GM04503 (cell line): ENCODE measurements at places on chromosomes 16 and 17.

DNA sequence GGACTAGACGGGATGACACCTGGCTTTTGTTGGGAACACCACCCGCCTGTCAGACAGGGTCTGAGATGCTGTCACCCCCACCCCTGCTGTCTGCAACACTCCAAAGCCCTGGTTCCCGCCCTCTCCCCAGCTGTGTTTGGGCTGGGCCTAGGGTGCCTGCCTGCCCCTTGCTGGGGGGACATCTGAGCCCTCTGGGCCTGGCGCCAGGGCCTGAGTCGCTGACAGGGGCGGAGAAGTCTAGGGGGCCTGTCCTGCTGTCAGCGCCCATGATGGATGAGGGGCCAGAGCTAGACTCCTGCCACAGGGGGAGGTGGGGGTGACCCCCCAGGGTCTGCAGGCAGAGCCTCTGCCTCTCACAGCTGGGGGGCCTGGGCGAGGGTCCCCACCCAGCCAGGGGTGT, 7.6 kb upstream of the PKMYT1 start:
- no peak for DNase-seq

DNA sequence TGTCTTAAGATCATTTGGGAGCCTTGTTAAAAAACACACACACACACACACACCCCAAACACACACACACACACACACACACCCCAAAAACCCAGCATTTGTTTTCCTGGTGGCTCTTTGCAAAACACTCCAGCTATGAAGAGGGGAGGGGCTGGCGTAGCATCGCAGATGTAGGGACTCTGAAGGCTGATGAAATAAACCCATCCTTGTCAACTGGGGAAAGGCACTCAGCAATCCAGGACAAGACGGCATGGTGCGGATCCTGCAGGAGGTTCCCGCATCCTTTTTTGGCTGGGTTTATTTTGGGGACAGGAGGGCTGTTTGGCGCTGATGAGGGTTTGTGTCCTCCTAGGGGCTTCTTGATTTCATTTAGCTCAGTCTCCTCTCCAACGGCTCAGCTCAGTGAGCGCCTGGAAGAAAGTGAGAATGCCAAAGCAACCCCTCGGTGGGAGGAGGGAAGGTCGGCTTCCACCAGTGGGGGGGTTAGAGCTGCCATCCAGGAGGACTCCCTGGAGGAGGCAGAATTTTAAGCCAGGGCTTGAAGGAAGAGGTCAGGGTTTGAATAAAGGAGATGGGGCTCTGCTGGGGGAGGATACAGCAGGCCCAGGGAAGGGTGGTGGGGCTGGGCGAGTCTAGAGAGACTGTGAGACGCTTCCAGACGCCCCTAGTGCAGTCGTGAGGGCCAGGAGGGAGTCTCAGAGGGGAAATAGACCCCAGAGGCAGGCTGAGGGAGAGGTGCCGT, 12.4 kb upstream of the GSE1 start:
- DNase-seq: no peak

DNA sequence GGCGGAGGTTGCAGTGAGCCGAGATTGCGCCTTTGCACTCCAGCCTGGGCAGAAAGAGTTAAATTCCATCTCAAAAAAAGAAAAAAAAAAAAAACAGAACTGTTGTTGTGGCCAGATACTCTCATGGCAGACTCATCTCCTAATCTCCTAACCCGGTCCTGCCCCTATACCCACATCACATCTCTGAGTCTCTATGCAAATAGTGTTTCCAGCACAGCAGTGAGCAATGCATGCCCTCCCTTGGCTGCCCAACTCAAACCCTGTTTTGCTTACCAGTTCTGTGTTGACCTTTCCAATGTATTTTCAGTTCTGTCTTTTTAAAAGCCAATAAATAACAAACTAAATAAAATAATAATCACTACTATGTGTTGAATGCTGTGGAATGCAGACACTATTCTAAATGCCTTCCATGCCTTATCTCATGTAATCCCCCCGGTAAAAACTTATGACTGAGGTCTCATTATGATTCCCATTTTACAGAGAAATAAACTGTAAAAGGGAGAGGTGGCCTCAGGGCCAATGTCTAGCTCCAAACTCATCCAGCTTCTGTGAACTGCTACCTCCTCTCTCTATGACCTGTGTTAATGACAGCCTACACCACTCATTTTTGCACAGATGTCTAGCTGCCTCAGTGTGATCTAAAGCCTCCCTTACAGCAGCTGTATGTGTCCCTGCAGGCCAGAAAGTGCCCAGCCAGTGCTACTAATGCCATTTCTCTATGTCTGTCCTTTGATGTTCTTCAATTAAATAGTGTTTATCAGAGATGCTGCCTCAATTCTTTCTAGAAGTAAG, 289.8 kb downstream of the HS3ST3B1 start:
- DNase-seq: no peak

GRCh38 chr17:9232591-9233270, 211.4 kb downstream of the NTN1 start:
- DNase-seq: no peak

DNA sequence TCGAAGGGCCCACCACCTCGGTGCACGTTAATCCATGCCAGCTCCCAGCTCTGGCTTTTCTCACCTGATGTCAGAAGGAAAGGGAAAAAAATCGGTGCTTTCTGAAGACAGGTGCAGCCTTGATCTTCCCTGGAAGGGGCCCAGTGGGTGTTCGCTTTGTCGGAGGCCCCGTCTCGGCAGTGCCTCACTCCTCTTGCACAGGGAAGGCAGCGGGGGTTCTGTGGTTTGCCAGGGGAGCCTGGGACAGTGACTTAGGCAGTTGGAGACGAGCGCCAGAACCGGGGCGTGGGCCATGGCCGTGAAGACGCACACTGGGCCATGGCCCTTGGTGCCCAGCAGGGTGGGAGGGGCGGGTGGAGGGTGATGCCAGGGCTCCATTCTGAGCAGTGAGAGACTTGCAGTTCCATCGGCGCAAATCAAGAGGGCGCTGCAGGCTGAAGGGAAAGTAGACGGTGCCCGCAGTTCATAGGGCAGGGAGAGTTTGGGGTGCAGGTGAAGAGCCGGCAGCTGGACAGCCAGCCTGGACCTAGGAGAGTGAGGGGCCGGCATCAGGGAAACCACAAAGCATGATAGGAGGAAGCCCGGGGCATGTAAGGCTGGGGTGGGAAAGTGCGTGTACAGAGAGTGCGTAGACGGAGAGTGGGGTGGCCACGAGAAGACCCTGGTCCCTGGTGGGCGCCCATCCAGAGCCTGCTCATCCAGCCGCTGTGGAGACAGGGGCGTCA, 101.3 kb upstream of the CHMP6 start:
- no peak for DNase-seq

GRCh38 chr16:69270831-69271230, 40.3 kb upstream of the VPS4A start:
- DNase-seq: no peak

DNA sequence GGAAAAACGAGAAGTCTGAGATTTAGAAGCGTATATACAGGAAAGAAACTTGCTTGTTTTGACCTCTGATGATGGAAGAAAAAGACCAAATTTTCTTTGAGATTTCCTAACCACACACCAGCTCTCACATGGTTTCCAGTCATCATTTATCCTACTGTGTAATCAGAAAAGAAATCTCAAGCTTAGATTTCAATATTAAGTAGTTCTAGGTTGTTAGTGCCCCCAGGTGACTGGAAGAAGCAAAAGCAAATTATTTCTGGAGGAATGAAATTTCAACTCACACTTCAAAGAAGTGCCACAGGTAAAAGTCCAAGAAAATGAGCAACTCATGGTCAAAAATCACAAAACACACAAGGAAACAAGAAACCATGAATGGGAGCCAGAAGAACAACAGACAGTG, 51.8 kb upstream of the KDM6B start:
- peak; percentile 6 for DNase-seq

- no peak for DNase-seq
Measured at GRCh38 chr16:57563487-57563750, 21.0 kb downstream of the ADGRG5 start.

DNA sequence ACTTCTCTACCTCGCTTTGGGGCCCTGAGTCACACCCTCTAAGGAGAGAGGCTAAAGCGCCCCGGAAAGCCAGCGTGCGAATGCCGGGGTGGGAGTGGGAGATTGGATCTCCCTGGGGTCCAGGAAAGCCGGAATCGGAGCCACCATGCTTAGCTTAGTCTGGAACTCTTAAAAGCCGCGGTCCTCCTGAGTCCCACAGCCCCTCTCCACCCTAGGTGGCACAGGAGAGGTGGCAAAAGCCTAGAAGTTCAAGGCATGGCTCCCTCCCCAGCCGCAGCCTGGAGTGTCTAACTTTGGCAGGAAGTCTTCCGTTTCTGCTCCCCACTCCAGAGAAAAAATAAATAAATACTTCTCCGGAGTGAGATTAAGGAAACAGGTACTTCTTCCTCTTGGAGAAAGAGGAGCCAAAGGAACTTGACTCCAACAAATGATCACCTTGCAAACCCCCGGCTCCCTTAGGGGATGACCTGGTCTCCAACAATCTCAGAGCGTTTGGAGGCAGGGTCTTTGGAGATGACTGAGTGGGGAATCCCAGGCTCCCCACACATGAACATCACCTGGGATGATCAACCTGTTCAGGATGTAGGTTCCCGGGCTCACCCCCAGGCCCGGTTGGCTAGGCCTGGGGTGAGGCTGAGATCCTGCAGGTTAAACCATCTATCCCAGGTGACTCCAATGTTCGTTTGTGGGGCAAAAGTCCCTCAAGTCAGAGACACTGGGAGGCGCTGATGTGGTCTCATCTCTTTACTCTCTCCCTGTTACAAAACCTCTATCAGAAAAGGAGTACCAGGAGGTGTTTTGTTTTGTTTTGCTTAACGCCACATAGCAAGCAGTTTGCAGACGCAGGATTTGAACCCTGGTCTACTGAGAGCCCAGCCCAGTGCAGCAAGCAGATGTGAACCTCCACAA, 2.9 kb downstream of the CIITA start:
- no peak for DNase-seq

GRCh38 chr17:80385046-80385445, 29.9 kb upstream of the ENDOV start:
- DNase-seq: no peak

DNA sequence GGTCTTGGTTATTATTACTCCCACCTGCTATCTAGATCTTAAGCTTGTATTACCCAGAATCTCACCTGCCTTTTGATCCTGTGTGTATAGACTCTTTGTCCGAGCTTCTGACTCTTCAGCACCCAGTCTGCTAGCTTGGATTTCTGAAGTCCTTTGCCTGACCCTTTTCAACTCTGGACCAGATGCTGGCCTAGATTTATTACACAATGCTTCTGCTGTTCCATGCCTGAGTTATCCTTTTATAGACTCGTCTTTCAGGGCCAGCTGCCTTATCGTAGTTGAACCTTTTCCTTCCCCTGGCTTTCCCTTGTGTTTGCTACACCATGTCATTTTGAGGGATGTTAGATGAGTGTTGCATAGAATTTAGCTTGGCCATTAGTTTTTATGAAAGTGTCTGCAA, 32.6 kb downstream of the RHOT1 start:
- DNase-seq: no peak

- DNase-seq: no peak
Measured at GRCh38 chr16:46853713-46854443, 22.9 kb upstream of the C16orf87 start.

- DNase-seq: no peak
Measured at GRCh38 chr17:77666881-77667395, 291.6 kb upstream of the TNRC6C start.

DNA sequence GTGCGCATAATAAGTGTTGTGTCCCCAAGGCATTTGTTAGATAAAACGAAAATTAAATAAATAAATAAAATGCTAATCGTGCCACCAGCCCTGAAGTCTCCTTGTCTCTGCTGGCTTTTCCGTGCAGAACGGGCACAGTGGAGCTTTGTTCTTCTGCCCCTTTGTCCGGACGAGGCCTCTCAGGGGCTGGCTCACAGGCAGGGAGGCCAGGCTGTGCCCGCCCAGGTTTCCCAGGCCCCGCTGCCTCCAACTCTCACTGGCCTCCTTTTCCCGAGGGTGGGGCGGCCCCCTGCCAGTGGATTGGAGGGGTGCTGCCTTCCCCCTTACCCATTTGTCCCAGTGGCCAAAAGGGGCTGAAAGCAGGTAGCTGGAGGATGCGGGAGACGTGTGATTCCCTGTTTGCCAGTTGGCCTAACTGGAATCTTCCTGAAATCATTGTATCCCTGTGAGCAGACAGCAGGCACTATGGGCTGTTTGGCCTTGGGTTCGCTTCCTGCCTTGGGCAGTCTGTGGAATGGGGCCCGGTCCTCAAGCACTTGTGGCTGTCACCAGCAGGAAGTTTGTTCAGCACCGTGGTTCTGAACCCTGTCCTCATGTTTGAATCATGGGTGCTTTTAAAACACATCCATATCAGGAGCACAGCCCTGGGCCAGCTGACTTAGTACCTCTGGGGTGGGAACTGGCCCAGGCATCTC, 64.4 kb downstream of the KSR1 start:
- DNase-seq: no peak

DNA sequence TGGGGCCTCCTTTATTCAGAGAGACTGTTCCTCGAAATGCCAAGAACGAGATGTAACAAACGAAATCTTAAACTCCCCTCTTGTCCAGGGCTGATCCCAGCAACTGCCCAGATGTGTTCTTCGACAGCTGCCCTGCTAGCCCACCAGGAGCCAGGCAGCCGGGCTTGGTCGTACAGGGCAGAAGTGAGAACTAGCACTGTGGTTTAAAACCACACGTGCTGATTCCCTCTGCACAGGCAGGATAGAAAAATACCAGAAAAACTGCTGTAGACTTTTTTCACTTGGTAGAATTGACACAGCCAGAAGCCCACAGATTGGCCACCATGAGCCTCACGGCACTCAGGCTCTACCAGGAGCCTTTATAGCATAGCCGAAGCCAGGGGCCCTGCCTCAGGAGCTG, 33.1 kb downstream of the PLD6 start:
- DNase-seq: no peak

DNA sequence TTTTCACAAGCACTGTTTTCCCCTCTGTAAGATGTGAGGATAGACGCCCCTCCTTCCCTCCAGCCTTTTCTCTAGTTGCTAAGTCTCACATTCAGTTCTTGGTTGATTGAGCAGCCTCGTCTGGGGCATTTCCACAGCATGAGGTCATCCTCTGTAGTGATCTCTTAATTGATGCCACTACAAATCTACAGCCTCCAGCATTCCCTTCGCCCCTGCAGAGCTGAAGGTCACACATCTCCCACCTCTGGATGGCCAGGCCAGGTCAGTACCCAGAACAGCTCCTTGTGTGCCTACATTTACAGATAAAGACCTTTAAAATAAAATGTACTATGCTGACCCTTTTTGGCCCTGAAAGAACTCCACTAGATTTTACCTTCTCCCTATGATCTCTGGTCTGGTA, 32.5 kb upstream of the CDH11 start:
- DNase-seq: no peak
